ENCODE measurements at places on chromosomes 6 and 20.

DNA sequence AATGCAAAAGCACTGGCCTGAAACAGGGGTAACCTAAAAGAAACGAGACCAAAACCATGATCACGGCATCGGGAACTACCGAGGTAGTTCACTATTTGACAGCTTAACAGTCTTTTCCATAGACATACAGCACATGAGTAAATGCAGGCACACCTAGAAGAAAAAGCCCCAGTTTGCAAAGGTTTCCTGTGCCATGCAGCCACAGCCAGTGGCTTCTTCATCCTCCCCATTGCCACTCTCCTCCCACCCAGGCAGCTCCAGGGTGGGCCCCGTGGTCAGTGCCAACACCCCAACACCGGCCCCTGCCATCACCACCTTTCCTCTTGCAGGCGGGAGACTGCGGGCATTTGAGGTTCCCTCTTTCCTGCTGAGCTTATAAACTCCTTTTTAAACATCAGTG lies 115.4 kb downstream of the SLC23A2 start:
- DNase-seq: no peak

DNA sequence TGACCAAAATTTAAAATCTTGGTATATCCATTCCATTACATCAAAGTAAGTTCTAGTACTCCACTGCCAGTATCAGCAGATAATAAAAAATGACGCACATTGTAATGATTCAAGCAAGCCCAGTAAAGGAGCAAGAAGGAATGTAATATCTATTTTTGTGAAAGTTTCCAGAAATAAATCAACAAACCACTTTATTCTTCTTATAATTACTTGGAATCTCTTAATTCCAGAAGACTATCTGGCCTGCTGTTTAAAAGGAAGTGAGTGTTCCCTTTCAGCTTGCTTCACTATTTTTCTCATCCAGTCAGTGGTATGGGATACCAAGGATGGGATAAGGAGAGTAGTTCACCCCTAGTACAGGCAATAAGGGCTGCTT lies 42.2 kb upstream of the DSE start:
- DNase-seq: no peak

DNA sequence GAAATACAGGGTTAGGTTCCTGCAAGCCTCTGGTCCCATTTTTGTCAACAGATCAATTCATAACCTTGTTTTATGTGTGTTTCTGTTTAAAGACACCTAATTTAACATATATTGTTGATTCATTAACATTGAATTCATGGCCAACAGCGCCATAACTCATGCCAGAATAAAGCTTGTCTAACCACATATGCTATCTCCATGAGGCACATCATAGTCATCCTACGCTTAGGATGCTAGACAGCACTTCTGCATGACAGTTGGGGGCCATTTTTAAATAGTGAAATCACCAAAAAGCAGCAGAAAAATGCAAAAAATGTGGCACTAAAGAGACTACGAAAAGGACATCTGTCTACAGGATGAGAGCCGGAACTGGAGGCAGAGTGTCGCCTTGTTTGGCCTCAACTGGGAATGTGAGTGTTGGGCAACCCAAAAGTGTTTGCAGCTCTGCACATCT lies 37.9 kb downstream of the TRAM2 start:
- no peak for DNase-seq

DNA sequence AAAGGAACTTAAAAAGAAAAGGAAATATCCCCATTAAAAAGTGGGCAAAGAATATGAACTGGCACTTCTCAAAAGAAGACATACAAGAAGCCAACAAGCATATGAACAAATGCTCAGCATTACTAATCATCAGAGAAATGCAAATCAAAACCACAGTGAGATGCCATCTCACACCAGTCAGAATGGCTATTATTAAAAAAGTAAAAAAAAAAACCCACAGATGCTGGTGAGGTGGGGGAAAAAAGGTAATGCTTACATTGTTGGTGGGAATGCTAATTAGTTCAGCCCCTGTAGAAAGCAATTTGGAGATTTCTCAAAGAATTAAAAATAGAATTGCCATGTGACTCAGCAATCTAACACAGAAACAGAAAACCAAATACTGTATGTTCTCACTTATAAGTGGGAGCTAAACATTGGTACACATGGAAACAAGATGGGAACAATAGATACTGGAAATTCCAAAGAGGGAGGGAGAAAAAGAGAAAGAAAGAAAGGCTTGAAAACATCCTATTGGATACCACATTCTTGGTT lies 437.1 kb downstream of the GRIK2 start:
- no peak for DNase-seq

- DNase-seq: no peak
Observed at GRCh38 chr6:88376197-88376596, 210.1 kb upstream of the CNR1 start.

GRCh38 chr6:17917837-17918763 lies 69.3 kb downstream of the KIF13A start:
- DNase-seq: no peak

GRCh38 chr20:3273371-3273770 lies 34.4 kb upstream of the SLC4A11 start:
- DNase-seq: no peak

DNA sequence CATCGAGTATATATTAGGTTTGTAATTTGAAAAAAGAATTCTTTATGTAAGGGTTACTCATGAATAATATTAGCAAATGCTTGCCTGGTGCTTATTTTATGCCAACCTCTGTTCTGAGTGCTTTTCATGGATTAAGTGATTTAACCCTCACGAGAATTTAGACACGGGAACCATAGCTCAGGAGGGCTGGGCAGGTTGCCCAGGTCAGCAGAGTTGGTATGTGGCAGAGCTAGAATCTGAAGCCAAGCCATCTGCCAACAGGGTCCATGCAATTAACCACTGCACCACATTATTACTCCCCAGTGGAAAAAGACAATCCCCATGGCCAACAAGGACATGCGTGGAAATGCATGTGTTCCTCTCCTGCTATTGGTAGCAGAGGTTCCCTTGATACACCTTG lies 345.6 kb downstream of the CDC5L start:
- DNase-seq: no peak

- no peak for DNase-seq
Observed at GRCh38 chr6:137491478-137491877, 2.7 kb downstream of the OLIG3 start.

- no peak for DNase-seq
Observed at GRCh38 chr20:33475381-33476152, 14.3 kb upstream of the CBFA2T2 start.

DNA sequence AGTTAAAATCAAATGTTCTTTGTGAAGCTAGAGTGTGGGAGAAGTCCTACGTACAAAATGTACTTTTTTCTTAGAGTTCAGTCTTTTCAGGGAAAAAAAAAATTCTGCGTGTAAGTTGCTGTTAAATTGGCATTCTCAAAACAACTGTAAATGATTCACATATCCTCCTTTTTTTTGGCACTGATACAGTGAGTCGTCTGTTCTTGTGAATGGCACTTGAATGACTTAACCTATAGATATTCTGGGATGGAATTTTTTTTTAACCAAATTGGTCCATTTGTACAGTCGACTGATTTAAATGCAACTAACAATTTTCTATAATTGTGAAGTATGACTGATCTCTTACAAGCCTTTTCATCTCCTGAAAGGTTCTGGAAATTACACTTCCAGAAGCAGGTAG lies 5.5 kb upstream of the JAG1 start:
- no peak for DNase-seq

- DNase-seq: no peak
Observed at GRCh38 chr6:82616386-82617028, 252.9 kb downstream of the TPBG start.

- DNase-seq: no peak
Observed at GRCh38 chr6:37765182-37765775, 54.2 kb upstream of the ZFAND3 start.

DNA sequence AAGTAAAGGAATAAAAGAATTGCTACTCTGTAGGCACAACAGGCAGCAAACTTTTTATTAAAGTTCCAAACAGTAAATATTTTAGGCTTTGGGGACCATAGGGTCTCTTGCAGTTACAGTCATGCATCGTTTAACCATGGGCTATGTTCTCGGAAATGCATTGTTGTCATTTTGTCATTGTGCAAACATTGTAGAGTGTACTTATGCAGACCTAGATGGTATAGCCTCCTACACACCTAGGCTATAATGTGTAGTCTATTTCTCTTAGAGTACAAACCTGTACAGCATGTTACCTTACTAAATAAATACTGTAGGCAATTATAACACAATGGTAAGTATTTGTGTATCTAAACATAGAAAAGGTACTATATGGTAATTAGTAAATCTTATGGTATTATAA lies 54.7 kb downstream of the CDS2 start:
- DNase-seq: no peak

GRCh38 chr6:105799056-105799455 lies 287.1 kb upstream of the PRDM1 start:
- DNase-seq: no peak

- peak; percentile 81 for DNase-seq
Observed at GRCh38 chr6:41424370-41425058, 89.1 kb downstream of the NCR2 start.

DNA sequence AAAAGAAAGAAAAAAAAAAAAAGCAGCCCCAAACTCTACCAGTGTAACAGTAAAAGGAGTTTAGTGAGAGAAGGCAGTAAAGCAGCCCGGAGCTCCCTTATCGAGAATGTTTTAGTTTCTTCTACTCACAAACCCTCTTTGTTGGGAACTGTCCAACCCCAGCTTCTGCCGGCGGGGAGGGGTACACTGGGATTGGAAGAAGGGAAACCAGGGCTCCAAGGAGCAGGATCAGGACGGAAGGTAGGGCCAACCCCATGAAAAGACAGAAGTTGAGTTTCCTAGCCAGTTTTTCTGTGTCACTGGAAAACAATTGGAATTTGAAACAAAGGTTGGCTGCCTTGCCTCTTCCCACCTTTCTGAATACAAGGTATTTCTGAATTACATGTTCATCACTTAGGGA lies 66.0 kb downstream of the KIZ start:
- DNase-seq: no peak

DNA sequence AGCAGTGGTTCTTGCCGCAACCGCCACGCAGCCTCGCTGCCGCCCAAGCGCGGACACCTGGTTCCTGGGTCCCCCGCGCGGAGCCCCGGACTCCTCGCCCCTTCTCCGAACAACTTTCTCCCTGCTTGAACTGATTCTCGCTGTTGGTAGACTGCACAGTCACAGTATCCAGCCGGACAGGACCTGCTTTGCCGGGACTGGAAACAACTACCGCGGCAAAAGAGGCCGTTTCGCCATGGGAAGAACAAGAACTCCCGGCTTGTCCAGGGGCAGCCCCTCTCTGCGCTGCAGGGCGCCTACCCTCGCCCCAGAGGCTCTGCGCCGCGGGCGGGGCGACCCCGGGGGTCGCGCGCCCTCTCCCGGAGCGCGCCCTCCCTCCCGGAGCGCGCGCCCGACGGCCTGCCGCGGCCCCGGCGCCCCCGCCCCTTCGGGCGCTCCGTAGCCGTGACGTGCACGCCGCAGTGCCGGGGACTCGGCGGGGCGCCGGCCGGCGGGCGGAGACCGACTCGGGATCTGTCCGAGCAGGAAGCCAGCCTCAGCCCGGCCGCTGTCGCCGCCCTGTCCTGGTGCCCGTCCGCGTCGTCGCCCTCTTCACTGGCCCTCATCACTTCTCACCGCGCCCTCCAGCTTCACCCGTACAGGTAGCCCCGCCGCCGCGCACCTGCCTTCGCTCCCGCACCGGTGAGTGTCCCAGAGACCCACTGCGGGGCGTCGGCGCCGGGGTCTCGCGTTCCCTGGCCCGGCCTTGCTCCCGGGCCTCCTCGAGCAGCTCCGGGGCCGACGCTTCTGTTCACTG lies at the start of gene MYO6:
TSS of gene MYO6 (plus strand) at position 497 of the 796 bp plus-strand sequence. CDS start 68,309 bp downstream, outside the sequence.
- peak; percentile 83 for DNase-seq

All from hindlimb muscle (tissue), 1 donor.